ENCODE measurements at places on chromosomes 5 and 9.

- no peak for DNase-seq
Observed at GRCh38 chr5:149325894-149326293, 19.4 kb upstream of the GRPEL2 start.

- DNase-seq, result no peak
Observed at GRCh38 chr5:107300721-107301327, 369.9 kb downstream of the EFNA5 start.

DNA sequence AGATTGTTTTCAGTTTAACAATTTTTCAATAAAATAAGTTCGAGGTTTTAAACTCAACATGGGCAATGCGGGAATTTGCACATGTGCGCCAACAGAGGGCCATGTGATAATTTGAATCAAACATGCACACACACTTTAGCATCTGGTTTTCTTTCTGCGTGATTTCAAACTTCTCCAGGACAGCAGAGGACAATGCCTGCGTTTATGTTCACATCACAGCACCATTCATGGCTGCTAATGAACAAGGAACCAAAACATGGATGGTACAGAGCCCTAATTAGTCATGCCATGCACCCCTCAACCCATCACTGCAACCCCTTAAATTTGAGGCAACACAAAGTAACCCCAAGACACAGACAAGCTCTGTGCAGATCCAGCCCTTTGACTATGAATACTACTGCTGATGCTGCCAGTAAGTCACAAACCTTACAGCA, 2.8 kb downstream of the SHC3 start:
- no peak for DNase-seq

DNA sequence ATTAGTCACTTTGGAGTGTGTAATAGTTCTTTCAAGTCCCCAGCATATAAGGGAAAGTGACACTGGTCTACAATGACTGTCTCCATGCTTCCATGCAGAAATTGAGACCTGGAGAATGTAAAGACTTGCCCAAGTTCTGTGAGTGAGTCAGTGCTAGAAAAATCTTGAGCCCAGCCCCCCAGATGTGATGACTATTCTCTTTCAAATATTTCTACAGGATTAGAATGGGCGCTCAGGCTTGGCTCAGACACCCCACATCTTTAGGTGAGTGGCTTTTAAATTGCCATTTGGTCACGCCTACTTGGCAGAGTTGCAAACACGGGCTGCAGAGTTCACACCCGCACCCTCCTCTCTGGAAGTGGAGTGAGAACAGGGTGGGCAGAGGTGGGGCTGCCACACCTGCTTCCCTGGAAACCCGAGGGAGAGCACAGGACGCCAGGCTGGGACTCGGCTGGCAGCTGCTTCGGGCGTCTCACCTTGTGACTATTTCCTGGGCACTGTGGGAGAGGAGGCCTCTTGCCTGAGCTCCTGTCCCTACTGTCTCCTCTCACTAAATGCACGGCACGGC, 37.6 kb downstream of the ROPN1L start:
- DNase-seq, result no peak

Data from forelimb muscle (tissue), 1 donor.